HS-5 (cell line): ENCODE measurements at places on chromosomes 13 and 19.
A peak's percentile ranks its signal among the peaks of the same experiment; 100 is the strongest.

DNA sequence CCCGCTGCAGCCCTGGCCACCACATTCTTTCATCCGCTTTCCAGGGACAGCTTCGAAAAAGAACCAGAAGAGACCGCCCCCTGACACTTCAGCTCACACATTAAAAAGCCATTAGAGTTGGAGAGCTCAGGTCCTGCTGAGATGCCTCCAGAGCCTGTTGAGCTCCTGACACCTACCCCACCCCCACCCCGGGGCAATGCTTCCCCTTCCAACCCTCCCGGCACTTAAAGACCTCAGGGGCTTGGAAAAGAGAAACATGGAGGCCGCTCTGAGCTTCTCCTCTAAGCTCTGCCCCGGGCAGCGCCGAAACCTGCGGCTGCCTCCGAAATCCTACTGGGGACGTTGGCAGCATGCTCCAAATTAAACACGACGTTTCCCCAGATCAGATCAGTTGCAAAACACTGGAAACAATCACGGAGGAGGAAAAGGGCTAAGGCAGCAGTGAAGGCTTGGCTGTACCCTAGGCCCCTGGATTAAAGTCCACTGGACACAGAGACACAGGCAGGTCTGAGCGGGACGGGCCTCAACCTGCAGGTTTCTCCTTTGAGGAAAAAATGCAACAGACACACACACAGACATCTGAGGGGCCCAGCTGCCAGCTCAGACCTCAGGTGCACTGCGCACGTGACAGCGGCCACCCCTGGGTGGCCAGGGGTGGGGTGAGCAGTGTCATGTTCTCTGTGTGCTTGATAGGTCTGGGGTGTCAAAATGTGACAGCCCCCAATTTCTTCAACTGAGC lies 9.6 kb downstream of the SH3GL1 start:
- no peak for DNase-seq

DNA sequence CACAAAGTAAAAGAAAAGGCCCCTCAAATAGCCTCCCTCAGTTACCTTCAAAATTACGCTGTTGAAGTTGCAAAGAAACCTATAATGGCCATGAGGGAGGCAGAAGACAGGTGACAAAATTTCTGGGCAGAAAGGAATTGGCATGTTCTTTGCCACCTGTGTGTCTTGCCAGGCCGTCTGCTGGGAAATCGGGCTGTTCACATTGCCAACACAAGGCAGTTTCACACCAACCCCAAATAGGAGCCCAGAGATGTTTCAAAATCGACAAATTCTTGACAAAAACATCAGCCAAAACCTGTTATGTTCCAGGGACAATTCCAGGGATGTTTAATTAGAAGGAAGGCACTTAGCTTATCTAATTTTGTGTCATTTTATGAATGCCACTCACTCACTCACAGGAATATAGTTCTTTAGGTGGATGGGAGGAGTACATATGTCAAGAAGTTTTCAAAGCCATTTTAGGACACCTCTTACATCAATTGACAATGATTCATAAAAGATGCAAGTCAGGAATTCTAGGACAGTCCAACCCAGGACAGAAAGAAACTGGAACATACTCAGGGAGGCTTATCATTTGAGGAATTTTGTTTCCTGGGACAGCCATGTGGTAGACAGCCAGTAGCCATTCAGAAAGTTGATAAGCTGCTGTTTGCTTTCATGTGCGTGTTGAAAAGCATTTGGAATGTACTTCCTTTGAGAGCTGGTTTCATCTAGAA lies 164.5 kb downstream of the RGCC start:
- DNase-seq, result no peak

GRCh38 chr13:60328073-60328472 lies 68.9 kb upstream of the TDRD3 start:
- DNase-seq, result no peak

GRCh38 chr19:52535771-52536447 lies 8.4 kb downstream of the ZNF808 start:
- no peak for DNase-seq

- DNase-seq, result no peak
Measured at GRCh38 chr19:54905421-54905802, 536 bp upstream of the NCR1 start.

DNA sequence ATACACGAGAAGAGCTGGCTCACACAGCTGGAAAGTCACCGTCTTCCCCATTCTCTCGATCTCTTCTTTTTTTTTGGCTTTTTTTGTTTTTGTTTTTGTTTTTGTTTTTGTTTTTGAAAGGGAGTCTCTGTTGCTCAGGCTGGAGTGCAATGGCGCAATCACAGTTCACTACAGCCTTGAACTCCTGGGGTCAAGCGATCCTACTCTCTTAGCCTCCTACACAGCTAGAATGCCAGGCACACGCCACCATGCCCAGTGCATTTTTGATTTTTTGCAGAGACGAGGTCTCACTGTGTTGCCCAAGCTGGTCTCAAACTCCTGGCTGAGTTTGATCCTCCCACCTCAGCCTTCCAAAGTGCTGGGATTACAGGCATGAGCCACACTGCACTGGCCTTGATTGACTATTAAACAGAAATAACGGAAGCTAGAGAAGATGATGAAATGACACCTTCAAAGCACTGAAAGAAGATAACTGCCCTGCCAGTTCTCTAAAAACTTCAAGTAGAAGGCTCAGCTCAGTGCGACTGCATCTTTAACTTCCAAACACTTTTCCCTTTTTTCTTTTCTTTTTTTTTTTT lies 4.0 kb downstream of the FXYD3 start:
- DNase-seq, result no peak

DNA sequence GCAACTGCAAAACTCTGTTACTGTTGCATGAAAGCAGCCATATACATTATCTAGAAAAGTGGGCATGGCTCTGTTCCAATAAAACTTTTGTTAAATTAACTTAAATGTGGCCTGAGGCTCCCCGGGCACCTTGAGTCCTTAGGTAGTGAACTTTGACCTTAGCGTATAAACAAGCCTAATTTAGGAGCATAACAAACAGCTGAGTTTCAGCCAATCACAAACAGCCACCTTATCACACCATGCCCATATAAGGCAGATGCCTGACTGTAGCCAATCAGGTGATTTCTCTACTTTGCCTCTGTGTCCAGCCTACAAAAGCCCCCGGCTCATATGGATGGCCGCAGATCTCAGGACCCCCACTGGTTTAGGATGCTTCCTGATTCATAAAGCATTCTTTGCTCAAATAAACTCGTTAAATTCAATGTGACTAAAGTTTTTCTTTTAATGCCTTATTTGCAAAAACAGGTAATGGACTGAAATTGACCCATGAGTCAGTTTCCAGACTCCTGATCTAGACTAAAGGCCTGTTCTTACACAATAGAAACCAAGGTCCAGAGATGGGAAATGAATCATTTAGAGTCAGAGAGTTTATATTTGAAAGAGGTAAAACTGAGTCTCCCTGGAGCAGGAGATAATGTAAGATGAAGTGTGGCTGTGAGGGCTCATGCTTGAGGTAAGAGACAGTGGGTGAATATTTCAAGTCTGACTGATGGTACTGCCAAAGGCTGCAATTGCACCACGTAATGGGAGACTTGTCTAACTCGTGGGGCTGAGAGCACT lies 130.2 kb downstream of the FGF9 start:
- no peak for DNase-seq

DNA sequence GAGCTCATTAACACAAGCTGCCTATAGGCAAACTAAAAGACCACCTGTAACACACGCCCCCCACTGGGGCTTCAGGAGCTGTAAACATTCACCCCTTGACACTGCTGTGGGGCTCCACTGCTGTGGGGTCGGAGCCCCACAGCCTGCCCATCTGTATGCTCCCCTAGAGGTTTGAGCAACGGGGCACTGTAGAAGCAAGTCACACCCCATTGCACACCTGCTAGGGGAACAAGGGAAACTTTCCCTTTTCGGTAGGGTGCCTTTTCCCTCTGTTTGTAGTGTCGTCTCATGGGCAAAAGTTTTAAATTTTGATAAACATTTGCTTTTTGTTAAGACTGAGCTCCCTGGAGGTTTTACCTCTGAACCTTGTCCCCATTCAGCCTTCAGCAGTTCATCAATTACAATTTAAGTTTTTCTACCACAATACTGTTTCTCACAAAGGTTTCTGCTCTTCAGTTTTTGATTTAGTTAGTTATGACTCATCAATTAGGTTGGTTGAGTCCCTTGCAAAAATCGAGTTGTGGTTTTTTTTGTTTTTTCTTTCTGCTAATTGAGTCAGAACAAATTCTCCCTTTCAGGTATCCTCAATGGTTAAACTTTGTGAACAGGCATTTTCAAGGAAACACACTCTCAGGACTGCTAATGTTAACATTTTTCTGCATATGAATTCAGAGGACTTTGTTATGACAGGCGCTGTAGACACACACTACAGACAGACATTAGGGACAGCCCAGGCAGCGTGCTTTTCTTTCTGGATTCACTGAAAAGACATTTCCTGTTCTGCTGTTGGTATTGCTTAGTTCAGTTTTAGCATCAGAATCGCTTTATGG lies 35.1 kb downstream of the ZNF433 start:
- DNase-seq, result no peak

GRCh38 chr19:34844277-34844676 lies 71.3 kb upstream of the ZNF599 start:
- no peak for DNase-seq

DNA sequence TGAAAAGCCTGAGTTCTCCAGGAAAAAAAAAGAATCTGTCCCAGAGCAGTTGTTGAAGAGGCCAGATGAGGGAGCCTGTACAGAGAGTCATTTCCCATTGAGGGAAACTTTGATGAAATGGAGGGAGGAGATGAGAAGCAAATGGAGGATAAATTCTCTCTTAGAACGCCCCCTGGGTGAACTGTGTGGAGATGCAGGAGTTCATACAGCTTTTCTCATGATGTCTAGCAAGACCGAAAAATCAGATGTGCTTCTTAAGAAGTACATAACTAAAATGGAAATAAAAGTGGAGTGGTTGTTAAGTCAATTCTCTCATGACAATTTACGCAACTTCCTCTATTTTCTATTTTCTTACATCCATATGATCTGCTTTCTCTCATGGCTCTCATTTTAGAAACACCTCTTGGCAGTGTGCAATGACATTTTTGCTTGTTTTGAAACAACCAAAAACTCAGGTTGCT lies 1263.1 kb downstream of the PCDH9 start:
- no peak for DNase-seq

DNA sequence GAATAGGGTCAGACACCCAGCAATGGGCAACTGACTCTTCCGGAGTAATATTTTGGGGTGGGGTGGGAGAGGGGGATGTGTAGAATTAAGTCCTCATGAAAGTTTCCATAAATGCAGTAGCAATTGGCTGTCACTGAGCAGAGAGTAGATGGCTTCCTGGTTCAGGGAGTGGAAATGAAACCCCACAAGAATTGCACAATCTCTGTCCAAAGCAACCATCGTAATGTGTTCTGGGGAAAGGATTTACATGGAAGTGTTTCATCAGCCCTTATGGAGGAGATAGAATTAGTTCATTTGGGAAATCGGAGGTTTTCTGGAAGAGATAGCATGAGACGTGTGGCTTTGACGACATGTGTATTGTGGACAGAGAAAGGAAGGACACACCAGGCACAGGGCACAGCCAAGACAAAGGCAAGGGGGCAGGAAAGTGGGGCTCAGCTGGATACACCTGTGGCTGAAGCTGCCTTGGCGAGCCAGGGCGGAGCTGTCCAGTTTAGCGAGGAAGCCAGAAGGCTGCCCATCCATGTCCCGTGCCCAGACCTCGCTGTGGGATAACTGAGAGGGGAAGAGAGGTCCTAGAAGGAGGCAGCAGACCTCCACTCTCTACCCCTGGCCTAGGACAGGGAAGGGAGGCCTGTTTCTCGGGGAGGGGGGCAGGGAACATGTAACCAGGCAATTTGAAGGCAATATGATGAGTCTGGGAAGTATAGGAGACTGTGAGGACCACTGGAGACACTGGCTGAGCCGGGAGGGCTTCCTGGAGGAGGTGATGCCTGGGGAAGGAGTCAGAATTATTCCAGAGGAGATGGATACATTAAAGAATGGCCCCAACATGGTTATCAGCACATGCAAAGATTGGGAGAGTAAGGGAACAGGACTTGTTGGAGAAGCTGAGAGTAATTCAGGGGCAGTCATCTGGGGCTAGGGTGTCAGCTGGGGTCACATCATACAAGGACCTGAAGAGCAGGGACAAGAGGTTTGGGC lies 2.6 kb upstream of the CLEC4G start:
- DNase-seq, result no peak

GRCh38 chr19:7541828-7542443 lies 6.4 kb downstream of the PNPLA6 start:
- no peak for DNase-seq

- no peak for DNase-seq
Measured at GRCh38 chr19:33323093-33323820, 20.9 kb upstream of the CEBPA start.

GRCh38 chr13:99656844-99657381 lies 155.6 kb downstream of the TM9SF2 start:
- DNase-seq, result no peak

DNA sequence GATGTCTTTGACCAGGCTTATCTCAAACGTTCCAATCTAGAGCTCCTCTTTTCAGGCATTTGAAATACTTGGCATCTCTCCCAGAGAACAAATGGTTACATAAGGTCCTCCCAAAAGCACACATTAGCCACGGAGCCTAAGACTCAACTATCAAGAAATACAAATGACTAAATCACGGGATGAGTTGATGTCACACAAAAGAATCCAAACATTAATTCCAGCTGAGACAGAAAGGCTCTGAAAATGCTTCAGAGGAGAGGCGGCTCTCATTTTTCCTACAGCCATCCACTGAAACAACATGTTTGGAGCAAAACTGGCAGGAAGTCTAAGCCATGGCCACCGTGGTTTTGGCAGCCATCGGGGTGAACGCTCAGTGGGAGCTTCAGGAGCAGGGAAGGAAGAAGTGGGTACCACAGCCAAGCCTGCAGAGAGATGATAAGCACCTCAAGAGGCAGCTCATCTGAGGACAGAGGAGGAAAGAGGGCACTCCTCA lies 122.5 kb downstream of the STK24 start:
- peak; percentile 60 for DNase-seq

- DNase-seq, result no peak
Measured at GRCh38 chr13:40479196-40479845, 187.1 kb downstream of the FOXO1 start.

GRCh38 chr19:29285187-29285687 lies 72.3 kb upstream of the UQCRFS1 start:
- no peak for DNase-seq

- no peak for DNase-seq
Measured at GRCh38 chr19:48120505-48120904, 9.9 kb upstream of the PLA2G4C start.

GRCh38 chr19:7678971-7679751 lies 1.5 kb upstream of the TRAPPC5 start:
- no peak for DNase-seq

GRCh38 chr13:85976242-85976641 lies 177.0 kb upstream of the SLITRK6 start:
- no peak for DNase-seq

- DNase-seq, result no peak
Measured at GRCh38 chr19:5091684-5092480, 123.0 kb downstream of the KDM4B start.

DNA sequence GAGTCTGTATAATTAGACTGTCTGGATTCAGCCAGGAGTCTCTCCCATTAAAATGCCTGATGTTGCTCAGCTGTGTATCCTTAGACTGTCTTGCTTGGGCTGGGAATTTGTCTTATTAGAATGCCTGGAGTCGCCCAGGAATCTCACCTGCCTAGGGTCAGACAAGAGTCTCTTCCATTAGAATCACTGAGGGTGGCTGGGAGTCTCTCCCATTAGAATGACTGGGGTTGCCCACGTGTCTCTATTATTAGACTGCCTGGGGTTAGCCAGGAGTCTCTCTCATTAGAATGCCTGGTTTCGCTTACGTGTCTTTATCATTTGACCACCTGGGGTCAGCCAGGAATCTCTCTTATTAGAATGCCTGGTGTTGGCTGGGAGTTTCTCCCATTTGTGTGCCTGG lies 1450.0 kb downstream of the UQCRFS1 start:
- no peak for DNase-seq
